ENCODE measurements at places on chromosomes 11 and 22. TPM values are rescaled to one million over a fixed set of nuclear protein-coding genes. Genes with fewer than 3 reads are reported as not detected.

- no peaks in the 10 kb centered on the region for H3K4me1 ChIP-seq
- no peak for DNase-seq
- H3K4me3 ChIP-seq = no peak overlapping the region
- peaks cover 3% of the 10 kb centered on the region for H3K27me3 ChIP-seq
Measured at GRCh38 chr11:130448039-130448415, 418 bp upstream of the ADAMTS15 start.

GRCh38 chr11:498297-499181, 8.5 kb downstream of the RNH1 start:
- no peak for DNase-seq
- no peaks in the 10 kb centered on the region for H3K4me1 ChIP-seq
- no peak overlapping the region for H3K27ac ChIP-seq
- H3K4me3 ChIP-seq = no peak overlapping the region

- H3K4me1 ChIP-seq = peaks cover 67% of the 10 kb centered on the region
- no peaks in the 10 kb centered on the region for H3K36me3 ChIP-seq
- DNase-seq = no peak
- no peaks in the 10 kb centered on the region for H3K27me3 ChIP-seq
- H3K27ac ChIP-seq = no peak overlapping the region
Measured at GRCh38 chr11:61027141-61027840, 55.8 kb downstream of the CD6 start.

- no peaks in the 10 kb centered on the region for H3K4me1 ChIP-seq
- H3K36me3 ChIP-seq = no peaks in the 10 kb centered on the region
- DNase-seq = no peak
- H3K4me3 ChIP-seq = no peak overlapping the region
- H3K27me3 ChIP-seq = no peaks in the 10 kb centered on the region
Measured at GRCh38 chr22:36922105-36922608, 8.7 kb downstream of the CSF2RB start.

The C11orf65 gene
- total RNA-seq = 1.1 TPM

- H3K4me3 ChIP-seq = no peak overlapping the region
- DNase-seq = no peak
- H3K4me1 ChIP-seq = no peaks in the 10 kb centered on the region
- H3K27me3 ChIP-seq = no peaks in the 10 kb centered on the region
- no peak overlapping the region for H3K27ac ChIP-seq
Measured at GRCh38 chr11:38460429-38460828, 1862.4 kb upstream of the RAG2 start.

GRCh38 chr11:115889712-115890111, 385.5 kb upstream of the CADM1 start:
- no peak overlapping the region for H3K4me3 ChIP-seq
- no peak for DNase-seq
- H3K36me3 ChIP-seq = no peaks in the 10 kb centered on the region
- H3K27ac ChIP-seq = no peak overlapping the region
- no peaks in the 10 kb centered on the region for H3K27me3 ChIP-seq

The GVQW3 gene
- total RNA-seq = 2.5 TPM

DNA sequence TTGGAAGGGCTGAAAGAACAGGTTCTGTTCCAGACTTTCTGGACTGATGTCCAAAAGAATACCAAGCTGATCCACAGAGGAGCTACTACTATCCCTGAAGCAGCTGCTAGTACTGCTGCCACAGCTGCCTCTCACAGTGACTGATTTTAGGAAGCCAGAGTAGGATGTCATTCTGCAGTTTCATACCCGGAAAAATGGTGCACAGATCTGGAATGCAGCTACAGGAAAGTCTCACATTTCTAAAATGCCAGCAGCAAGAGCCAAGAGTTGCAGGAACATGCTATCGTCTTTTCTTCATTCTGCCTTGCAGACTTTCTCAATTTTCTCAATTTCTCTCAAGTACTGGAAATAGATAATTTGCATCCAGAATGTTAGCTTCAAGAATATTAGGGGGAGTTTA, 19.4 kb upstream of the CCDC179 start:
- H3K27ac ChIP-seq = no peak overlapping the region
- H3K4me1 ChIP-seq = no peaks in the 10 kb centered on the region
- DNase-seq = no peak
- no peaks in the 10 kb centered on the region for H3K27me3 ChIP-seq

The ABCC8 gene
- total RNA-seq = not detected

- H3K27me3 ChIP-seq = no peaks in the 10 kb centered on the region
- H3K4me3 ChIP-seq = peak overlapping the region; percentile 90
- no peak for DNase-seq
- peaks cover 24% of the 10 kb centered on the region for H3K36me3 ChIP-seq
- H3K27ac ChIP-seq = peak overlapping the region; percentile 97
- H3K4me1 ChIP-seq = peaks cover 27% of the 10 kb centered on the region
Measured at GRCh38 chr22:19853058-19853878, 1.4 kb downstream of the GNB1L start.

DNA sequence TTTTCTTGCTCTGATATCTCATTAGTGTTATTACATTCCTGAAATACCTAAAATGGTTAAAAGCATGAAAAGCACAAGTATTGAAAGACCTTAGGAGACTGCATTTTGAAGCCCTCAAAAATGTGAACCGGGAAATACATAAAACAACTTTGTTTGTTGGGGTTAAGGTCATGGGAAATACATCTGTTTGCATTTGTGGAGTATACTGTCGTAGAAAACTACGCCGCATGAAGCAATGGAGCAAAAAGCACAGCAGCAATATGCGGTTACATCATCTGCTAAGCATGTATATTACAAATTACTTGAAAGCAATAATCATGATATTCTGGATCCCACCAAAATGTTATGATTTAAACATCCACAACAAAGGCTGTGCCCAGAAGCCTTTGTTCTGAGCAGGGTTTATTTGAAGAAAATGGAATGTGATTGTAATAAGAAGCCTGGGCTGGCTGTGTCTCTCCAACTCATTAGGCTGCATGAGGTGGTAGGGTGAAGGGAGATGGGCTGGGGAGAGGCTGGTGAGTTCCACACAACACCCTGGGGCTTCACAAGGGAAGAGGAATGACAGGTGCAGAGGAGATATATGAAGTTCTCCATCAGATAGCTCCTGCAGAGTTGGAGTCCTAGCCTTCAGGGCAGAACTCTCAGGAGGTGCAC, 64.7 kb upstream of the LIN7C start:
- DNase-seq = no peak
- no peak overlapping the region for H3K27ac ChIP-seq
- H3K4me1 ChIP-seq = no peaks in the 10 kb centered on the region
- H3K36me3 ChIP-seq = no peaks in the 10 kb centered on the region

DNA sequence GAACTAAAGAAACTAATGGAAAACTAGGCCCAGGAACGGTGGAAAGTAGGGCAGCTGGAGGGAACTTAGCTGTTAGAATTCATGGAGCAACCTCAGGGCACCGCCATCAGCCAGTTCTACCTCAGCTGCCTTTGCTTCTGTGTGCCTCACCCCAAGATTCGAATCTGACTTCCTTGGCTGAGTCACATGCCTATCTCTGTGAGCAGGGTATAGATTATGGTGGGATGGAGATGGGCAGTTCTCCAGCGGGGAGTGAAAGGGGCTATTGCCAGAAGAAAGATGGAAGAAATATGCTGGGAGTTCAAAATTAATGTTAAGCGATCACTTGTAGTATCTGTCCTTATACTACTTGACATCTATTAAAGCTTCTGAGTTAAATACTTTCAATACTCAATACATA, 18.9 kb upstream of the VWA5A start:
- no peaks in the 10 kb centered on the region for H3K36me3 ChIP-seq
- H3K4me3 ChIP-seq = no peak overlapping the region
- no peak for DNase-seq
- no peak overlapping the region for H3K27ac ChIP-seq

GRCh38 chr11:78429209-78429608, 11.6 kb upstream of the GAB2 start:
- no peaks in the 10 kb centered on the region for H3K4me1 ChIP-seq
- no peak for DNase-seq
- no peak overlapping the region for H3K27ac ChIP-seq
- no peaks in the 10 kb centered on the region for H3K27me3 ChIP-seq

DNA sequence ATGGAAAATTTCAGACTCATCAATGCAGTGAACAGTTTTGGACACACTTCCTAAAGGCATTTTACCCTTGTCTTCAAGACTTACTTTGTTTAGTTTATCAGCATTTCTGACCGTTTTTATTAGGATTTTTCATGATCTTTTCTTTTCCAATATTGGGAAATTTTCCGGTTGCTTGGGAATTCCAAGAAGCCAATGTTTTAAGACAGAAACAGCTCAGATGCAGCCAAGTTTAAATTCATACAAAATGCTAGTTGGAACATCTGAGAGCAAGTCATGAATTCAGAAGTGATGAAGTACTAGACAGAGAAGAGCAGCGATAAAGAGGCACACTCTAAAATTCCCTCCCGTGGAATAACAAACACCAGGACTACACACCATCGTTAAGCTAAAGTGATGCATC, 68.6 kb downstream of the RAB38 start:
- H3K36me3 ChIP-seq = no peaks in the 10 kb centered on the region
- H3K4me3 ChIP-seq = no peak overlapping the region
- H3K27me3 ChIP-seq = no peaks in the 10 kb centered on the region
- H3K4me1 ChIP-seq = no peaks in the 10 kb centered on the region

- no peak overlapping the region for H3K4me3 ChIP-seq
- no peaks in the 10 kb centered on the region for H3K27me3 ChIP-seq
- H3K27ac ChIP-seq = no peak overlapping the region
- DNase-seq = no peak
- H3K36me3 ChIP-seq = no peaks in the 10 kb centered on the region
- H3K4me1 ChIP-seq = no peaks in the 10 kb centered on the region
Measured at GRCh38 chr11:77179048-77179447, 51.0 kb downstream of the MYO7A start.

- no peaks in the 10 kb centered on the region for H3K27me3 ChIP-seq
- H3K36me3 ChIP-seq = no peaks in the 10 kb centered on the region
- no peaks in the 10 kb centered on the region for H3K4me1 ChIP-seq
- no peak for DNase-seq
- H3K27ac ChIP-seq = no peak overlapping the region
Measured at GRCh38 chr11:12704049-12704448, 29.8 kb downstream of the TEAD1 start.

The OR52E8 gene
- not detected for total RNA-seq

DNA sequence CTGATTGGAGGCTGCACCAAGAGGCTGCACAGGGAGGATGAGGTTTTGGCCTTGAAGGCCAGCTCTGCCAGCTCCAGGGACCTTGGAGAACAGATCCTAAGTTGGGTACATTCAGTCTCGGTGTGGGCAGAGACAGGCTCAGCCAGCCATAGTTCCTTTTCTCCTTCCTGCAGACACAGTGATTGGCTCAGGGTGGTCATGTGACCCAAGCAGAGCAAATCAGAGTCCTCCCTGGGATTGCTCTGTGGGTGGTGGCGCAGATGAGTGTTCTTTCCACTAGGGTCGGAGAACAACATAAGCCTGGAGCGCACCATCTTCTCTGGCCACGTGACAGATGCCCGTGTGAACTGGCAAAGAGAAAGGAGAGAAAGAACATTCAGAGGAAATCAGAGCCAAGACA, 47.1 kb upstream of the CCND1 start:
- H3K4me3 ChIP-seq = no peak overlapping the region
- no peak for DNase-seq
- H3K27me3 ChIP-seq = no peaks in the 10 kb centered on the region
- H3K36me3 ChIP-seq = no peaks in the 10 kb centered on the region
- no peaks in the 10 kb centered on the region for H3K4me1 ChIP-seq

DNA sequence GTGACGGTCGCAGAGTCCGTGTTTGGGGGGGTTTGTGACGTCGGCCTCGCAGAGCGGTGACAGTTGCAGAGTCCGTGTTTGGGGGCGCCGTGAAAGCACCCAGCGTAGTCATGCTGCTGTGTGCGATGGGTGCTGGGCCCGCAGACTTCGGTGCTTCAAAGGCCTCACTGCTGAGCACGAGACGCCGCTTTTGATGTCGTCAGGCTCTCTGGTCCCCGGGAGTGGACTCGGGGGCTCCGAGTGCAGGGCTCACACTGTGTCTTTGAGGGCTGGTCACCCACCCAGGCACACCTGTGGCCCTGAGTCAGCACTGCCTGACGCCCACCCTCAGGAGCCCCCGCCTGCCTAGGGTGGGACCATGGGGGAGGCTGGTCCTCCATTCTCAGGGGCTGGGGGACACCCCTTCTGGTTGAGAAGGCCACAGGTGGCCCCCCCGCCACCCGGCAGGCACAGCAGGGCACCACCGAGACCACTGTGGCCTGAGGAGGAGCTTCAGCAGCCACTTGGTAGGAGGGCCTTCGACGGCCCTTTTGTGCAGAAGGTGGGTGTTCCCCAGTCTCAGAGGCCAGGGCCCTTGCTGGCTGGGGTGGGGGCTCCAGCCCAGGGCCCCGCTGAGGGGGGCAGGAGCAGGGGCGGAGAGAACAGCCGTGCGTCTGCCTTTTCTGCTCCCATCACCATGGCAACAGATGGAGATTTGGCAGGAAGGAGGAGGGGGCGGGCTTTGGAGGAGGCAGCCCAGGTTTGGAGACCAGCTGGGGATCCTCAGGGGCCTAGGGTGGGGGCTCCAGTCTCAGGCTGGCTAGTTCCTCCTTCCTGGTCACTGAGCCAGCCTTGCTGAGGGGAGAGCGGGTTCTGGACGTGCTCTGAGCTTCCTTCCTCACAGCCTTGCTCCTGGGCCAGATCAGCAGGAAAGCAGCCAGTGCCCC, 20.9 kb downstream of the BRSK2 start:
- no peaks in the 10 kb centered on the region for H3K4me1 ChIP-seq
- DNase-seq = no peak
- no peak overlapping the region for H3K4me3 ChIP-seq
- H3K27me3 ChIP-seq = no peaks in the 10 kb centered on the region

GRCh38 chr11:132528181-132528580, 1004.1 kb downstream of the OPCML start:
- H3K4me1 ChIP-seq = no peaks in the 10 kb centered on the region
- DNase-seq = no peak
- no peaks in the 10 kb centered on the region for H3K36me3 ChIP-seq
- H3K27ac ChIP-seq = no peak overlapping the region
- no peak overlapping the region for H3K4me3 ChIP-seq

The RPS6KB2 gene
- total RNA-seq = 88.4 TPM

GRCh38 chr22:46362934-46363515, 27.5 kb downstream of the TRMU start:
- H3K27ac ChIP-seq = no peak overlapping the region
- no peak for DNase-seq
- no peaks in the 10 kb centered on the region for H3K36me3 ChIP-seq
- H3K27me3 ChIP-seq = no peaks in the 10 kb centered on the region

The INPP5J gene
- total RNA-seq = 0.22 TPM

DNA sequence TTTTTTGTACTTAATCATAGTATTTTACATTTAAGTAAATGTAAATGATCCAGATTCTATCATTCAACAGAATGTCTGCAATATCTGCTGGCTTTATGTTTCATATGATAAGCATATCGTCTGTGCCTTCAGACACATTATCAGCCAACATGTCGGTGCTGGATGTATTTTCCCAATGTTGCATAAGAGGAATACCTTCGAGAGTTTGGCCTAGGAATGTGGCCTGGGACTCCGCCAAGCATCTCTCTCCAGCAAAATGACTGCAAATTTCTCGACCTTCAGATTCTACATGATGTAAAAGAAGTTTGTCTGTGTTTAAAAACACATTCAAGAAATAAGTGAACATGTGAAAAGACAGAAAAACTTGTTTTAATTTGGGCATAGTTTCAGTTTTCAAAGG, 6.9 kb downstream of the BDNF start:
- H3K4me1 ChIP-seq = no peaks in the 10 kb centered on the region
- H3K27ac ChIP-seq = no peak overlapping the region
- H3K4me3 ChIP-seq = no peak overlapping the region

GRCh38 chr11:105046898-105047579, 1.9 kb upstream of the CARD16 start:
- DNase-seq = no peak
- no peak overlapping the region for H3K4me3 ChIP-seq
- H3K36me3 ChIP-seq = no peaks in the 10 kb centered on the region
- H3K27ac ChIP-seq = no peak overlapping the region
- H3K27me3 ChIP-seq = no peaks in the 10 kb centered on the region

- H3K27ac ChIP-seq = no peak overlapping the region
- H3K4me3 ChIP-seq = no peak overlapping the region
- H3K4me1 ChIP-seq = no peaks in the 10 kb centered on the region
- H3K36me3 ChIP-seq = no peaks in the 10 kb centered on the region
Measured at GRCh38 chr22:21989049-21989448, 6.5 kb upstream of the TOP3B start.

All from CD8-positive, alpha-beta memory T cell (primary cell).